ENCODE measurements at places on chromosomes 4 and X. TPM values are rescaled to one million over a fixed set of nuclear protein-coding genes. Genes with fewer than 3 reads are reported as not detected.

DNA sequence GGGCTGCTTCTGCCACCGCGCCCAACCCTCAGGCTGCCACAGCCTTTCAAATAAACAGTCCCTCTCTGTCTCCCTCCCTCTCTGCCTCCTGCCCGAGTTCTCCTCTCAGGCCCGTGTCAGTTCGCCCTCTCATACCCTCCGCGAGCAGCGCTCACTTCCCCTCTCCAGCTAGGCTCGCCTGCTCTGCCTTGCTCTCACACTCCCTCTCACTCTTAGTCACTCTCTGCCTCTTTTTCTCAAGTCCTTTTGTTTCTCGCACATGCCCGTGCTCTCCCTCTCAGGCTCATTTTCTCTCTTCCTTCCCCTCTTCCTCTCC, 3.2 kb downstream of the EFNB1 start:
- H3K36me3 ChIP-seq, result no peaks in the 10 kb centered on the region
- no peak overlapping the region for H3K27ac ChIP-seq
- H3K27me3 ChIP-seq, result peaks cover 8% of the 10 kb centered on the region
- peaks cover 7% of the 10 kb centered on the region for H3K4me1 ChIP-seq

DNA sequence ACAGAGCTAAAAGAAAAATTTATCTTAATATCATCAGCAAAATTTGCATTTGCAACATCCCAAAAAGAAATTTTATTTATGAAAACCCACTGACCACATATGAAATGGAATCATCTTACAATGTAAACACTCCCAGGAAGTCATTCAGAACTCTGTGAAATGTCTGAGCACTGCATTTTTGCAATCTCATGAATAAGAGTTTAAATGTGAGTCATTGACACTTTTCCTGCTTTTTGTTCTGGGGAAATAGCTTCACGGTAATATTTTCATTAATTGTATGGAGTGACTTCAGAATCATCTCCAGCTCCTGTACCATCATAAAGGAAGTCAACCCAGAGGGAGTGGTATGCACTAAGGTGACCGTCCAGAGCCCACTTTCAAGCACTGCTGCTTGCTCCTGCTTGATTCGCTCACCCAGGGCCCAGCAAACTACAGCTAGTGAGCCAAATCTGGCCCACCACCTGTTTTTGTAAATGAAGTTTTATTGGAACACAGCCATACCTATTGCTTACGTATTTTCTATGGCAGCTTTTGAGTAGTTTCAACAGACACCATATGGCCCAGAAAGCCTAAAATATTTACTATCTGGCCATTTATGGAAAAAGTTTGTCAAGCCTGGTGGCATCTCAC, 17.2 kb downstream of the EDNRA start:
- H3K36me3 ChIP-seq, result no peaks in the 10 kb centered on the region
- no peak overlapping the region for H3K4me3 ChIP-seq
- peaks cover 4% of the 10 kb centered on the region for H3K4me1 ChIP-seq
- H3K27ac ChIP-seq, result no peak overlapping the region
- peaks cover 1% of the 10 kb centered on the region for H3K27me3 ChIP-seq
- DNase-seq, result no peak

DNA sequence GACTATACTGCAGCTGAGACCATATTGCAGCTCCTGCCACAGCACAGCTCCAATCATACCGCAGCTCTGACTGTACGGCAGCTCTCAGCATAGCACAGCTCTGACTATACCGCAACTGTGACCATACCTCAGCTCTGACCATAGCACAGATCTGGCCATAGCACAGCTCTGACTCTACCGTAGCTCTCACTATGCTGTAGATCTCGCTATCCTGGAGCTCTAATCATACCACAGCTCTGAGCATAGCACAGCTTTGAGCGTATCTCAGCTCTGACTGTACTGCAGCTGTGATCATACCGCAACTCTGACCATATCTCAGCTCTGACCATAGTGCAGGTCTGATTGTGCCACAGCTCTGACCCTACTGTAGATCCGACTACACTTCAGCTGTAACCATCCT, 139.2 kb downstream of the ASMT start:
- no peak for DNase-seq
- no peak overlapping the region for H3K27ac ChIP-seq
- H3K27me3 ChIP-seq, result peaks cover 5% of the 10 kb centered on the region
- no peak overlapping the region for H3K4me3 ChIP-seq
- H3K36me3 ChIP-seq, result peaks cover 7% of the 10 kb centered on the region

Gene ASB12
- 0.32 TPM for total RNA-seq

DNA sequence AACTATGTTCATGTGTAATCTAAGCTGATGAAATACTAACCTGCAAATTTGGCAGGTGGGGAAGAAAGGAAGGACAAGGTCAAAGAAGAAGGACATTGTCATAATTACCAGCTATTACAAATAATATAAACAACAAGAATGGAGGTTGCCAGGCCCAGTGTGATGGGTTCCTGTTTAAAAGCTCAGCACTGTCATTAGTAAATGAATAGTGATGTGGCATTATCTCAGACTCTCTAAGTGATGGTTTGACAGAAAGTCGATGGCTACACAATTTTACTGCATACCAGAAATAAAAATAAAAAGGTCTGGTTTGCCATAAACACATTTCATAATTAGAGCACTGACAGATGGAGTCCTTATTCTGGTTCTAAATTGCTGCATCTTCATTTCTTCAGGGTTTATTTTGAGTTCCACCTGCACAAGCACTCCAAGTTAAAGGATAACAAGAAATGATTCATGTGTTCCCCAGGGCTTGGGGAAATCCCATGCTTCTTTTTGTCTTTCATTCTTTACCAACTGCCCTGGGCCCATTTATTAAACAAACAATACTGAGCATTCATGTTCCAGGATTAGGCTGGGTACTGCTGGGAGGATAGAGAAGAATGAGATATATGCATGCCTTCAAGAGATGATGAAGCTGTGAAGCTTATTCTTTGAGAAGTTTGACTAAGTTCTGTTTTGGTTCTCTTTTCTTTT, 367.8 kb upstream of the RASGEF1B start:
- peaks cover 27% of the 10 kb centered on the region for H3K4me1 ChIP-seq
- H3K4me3 ChIP-seq, result no peak overlapping the region
- no peaks in the 10 kb centered on the region for H3K27me3 ChIP-seq
- no peak for DNase-seq
- H3K36me3 ChIP-seq, result no peaks in the 10 kb centered on the region
- H3K27ac ChIP-seq, result no peak overlapping the region

Gene SPANXN4
- not detected for total RNA-seq

- H3K27ac ChIP-seq, result no peak overlapping the region
- no peaks in the 10 kb centered on the region for H3K4me1 ChIP-seq
- no peak overlapping the region for H3K4me3 ChIP-seq
- no peak for DNase-seq
- H3K36me3 ChIP-seq, result no peaks in the 10 kb centered on the region
- H3K27me3 ChIP-seq, result peaks cover 2% of the 10 kb centered on the region
Observed at GRCh38 chrX:69807400-69807799, 191.5 kb downstream of the EDA start.

Gene ETNPPL
- not detected for total RNA-seq

DNA sequence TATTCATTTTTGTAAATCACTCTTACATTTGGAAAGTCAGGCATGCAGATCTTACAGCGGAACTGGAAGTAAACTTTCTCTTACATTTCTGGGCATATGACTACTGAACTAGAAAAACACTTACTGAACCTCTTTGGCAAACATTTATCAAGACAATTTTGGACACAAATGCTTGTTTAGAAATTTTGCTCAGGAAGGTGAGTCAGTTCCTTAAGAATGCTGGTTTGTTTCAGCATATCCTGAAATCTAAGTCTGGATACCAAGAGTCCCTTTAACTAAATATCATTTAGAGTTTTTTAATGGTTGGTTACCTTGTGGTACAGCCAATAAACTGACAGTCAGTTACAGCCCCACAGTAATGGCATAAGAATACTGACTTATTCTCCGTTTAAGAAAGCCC, 15.0 kb downstream of the SHISA3 start:
- DNase-seq, result no peak
- H3K27ac ChIP-seq, result no peak overlapping the region
- H3K36me3 ChIP-seq, result no peaks in the 10 kb centered on the region
- H3K4me1 ChIP-seq, result no peaks in the 10 kb centered on the region
- no peaks in the 10 kb centered on the region for H3K27me3 ChIP-seq
- no peak overlapping the region for H3K4me3 ChIP-seq

GRCh38 chrX:154840856-154841255, 6.4 kb upstream of the SMIM9 start:
- H3K27me3 ChIP-seq, result no peaks in the 10 kb centered on the region
- no peaks in the 10 kb centered on the region for H3K36me3 ChIP-seq
- H3K27ac ChIP-seq, result no peak overlapping the region
- DNase-seq, result no peak
- H3K4me1 ChIP-seq, result no peaks in the 10 kb centered on the region

- H3K36me3 ChIP-seq, result no peaks in the 10 kb centered on the region
- H3K4me1 ChIP-seq, result no peaks in the 10 kb centered on the region
- no peak overlapping the region for H3K27ac ChIP-seq
- no peak for DNase-seq
- no peaks in the 10 kb centered on the region for H3K27me3 ChIP-seq
Observed at GRCh38 chr4:13920901-13921300, 293.4 kb upstream of the BOD1L1 start.

Data from glutamatergic neuron (in vitro differentiated cells).